Astrocyte (in vitro differentiated cells and primary cell): ENCODE measurements at places on chromosomes 5 and 9.

GRCh38 chr5:129382921-129383672, 77.0 kb upstream of the ADAMTS19 start:
- H3K36me3 ChIP-seq: no peaks in the 10 kb centered on the region
- H3K27ac ChIP-seq: no peak overlapping the region
- peak; percentile 8 for DNase-seq
- H3K4me1 ChIP-seq: peaks cover 3% of the 10 kb centered on the region
- no peak overlapping the region for H3K4me3 ChIP-seq
- no peaks in the 10 kb centered on the region for H3K27me3 ChIP-seq

GRCh38 chr9:123511326-123512277, 155.6 kb downstream of the CRB2 start:
- no peaks in the 10 kb centered on the region for H3K27me3 ChIP-seq
- no peak for DNase-seq
- H3K27ac ChIP-seq: no peak overlapping the region
- H3K36me3 ChIP-seq: no peaks in the 10 kb centered on the region

DNA sequence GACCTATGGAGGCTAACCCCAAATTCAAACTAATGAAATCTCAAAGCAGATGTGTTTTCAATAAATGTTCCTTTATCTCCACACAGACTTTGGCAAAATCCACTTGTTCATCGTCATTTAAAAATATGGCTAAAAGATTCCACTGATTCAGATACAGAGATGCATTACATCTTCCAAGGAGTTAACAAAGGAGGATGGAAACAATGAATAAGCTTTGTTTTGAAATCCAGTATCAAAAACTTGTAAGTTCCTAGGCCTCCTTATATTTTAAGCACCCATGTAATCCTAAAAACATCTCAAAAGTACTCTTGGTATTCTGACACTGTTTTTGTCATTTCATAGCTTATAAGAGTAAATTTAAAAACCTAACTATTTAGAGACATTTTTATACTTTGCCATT, 345.6 kb upstream of the ACTBL2 start:
- H3K27me3 ChIP-seq: no peaks in the 10 kb centered on the region
- H3K4me1 ChIP-seq: peaks cover 29% of the 10 kb centered on the region
- H3K4me3 ChIP-seq: no peak overlapping the region
- no peak overlapping the region for H3K27ac ChIP-seq
- no peaks in the 10 kb centered on the region for H3K36me3 ChIP-seq
- DNase-seq: peak; percentile 57

DNA sequence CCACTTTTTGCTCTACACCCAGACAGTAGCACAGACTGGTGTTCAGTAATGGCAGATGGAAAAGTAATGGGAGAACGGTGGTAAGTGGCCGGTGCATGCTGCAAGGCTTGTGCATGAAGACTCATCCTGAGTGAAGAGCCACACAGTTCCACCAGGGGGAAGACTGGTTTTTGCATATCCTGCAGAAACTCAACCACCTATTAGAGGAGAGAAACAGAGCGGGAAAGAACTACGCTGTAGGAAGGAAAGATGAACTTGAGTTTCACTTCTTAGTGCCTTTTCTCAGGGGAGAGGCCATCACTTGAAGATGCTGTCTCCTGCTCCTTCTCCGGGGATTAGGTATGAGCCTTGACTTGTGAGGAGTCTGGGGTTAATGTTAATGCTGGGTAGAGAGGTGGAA, 9.4 kb upstream of the PRSS3 start:
- no peak overlapping the region for H3K4me3 ChIP-seq
- no peaks in the 10 kb centered on the region for H3K36me3 ChIP-seq
- DNase-seq: no peak
- H3K27ac ChIP-seq: no peak overlapping the region

DNA sequence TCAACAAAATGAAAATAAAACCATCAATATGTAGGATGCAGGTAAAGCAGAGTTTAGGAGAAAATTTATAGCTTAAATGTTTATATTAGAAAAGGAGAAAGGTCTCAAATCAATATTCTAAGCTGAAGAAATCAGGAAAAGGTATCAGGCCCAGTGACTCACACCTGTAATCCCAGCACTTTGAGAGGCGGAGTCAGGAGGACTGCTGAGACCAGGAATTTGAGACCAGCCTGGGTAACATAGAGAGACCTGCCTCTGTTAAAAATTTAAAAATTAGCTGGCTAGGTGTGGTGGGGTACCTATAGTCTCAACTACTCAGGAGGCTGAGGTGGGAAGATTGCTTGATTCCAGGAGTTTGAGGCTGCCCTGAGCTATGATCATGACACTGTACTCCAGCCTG, 32.2 kb downstream of the CCDC69 start:
- H3K4me3 ChIP-seq: no peak overlapping the region
- H3K27ac ChIP-seq: no peak overlapping the region
- no peaks in the 10 kb centered on the region for H3K36me3 ChIP-seq
- no peak for DNase-seq
- H3K27me3 ChIP-seq: no peaks in the 10 kb centered on the region

DNA sequence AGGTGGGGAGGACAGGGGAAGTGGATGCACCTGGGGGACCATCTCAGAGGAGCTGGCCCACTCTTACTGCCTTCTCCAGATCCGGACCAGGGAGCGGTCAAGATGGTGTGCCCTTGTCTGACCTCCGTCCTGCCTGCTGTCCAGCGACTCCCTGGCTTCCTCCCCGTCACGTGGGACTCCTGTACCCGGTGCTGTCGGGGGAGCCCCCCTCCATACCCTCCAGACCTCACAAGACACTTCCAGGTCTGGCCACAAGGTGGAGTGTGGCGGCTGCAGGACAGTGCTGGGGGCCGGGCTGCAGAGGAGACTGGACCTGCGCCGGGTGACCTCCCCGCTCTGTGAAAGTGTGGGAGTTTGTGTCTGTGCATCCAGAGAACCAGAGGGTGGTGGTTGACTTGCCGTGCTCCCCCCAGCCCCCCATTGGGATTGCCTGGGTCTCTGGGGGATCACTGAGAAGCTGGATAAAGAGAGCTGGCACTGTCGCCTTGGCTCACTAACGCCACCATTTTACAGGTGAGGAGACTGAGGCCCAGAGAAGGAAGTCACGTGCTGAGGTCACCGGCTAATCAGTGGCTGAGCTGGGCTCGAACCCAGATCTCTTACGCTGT, 1.9 kb upstream of the CRB2 start:
- peaks cover 5% of the 10 kb centered on the region for H3K4me1 ChIP-seq
- no peak overlapping the region for H3K27ac ChIP-seq
- H3K4me3 ChIP-seq: no peak overlapping the region
- peaks cover 30% of the 10 kb centered on the region for H3K27me3 ChIP-seq
- H3K36me3 ChIP-seq: no peaks in the 10 kb centered on the region
- no peak for DNase-seq
